GM13977 (cell line): ENCODE measurements at places on chromosomes 7 and 10.

GRCh38 chr7:73811760-73812168 is 19.0 kb upstream of the CLDN4 start:
- DNase-seq, result peak; percentile 74

DNA sequence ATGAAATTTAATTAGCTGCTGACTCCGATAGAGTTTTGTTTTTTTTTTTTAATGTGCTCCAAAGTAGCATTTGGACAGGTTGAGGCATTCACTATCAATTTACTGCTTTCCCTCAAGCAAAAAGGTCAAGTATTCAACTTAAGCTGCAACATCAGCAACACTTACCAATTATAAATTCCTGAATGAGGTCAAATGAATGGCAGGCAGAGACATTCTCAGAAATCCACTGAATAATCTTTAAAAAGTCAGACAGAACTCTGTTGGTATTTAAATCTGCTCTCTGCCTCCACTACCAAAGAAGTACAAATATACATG is 62.8 kb downstream of the GSAP start:
- no peak for DNase-seq

DNA sequence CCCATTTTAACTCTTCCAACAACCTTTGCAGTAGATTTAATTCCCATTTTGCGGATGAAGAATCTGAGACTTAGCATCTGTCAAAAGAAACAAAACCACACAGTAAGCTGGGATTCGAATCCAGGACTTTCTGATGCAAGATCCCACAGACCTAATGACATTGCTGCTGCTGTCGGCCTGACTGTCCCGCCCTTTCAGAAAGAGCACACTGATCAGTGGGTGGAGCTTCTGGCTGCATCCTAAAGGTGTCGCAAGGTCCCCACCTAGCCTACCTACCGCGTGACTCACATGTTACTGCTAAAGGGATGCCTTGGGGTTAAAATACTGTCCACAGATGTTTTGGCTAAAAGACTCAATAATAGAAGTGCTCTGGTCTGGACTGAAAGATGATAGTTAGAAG is 134.7 kb downstream of the EMX2 start:
- DNase-seq, result no peak

DNA sequence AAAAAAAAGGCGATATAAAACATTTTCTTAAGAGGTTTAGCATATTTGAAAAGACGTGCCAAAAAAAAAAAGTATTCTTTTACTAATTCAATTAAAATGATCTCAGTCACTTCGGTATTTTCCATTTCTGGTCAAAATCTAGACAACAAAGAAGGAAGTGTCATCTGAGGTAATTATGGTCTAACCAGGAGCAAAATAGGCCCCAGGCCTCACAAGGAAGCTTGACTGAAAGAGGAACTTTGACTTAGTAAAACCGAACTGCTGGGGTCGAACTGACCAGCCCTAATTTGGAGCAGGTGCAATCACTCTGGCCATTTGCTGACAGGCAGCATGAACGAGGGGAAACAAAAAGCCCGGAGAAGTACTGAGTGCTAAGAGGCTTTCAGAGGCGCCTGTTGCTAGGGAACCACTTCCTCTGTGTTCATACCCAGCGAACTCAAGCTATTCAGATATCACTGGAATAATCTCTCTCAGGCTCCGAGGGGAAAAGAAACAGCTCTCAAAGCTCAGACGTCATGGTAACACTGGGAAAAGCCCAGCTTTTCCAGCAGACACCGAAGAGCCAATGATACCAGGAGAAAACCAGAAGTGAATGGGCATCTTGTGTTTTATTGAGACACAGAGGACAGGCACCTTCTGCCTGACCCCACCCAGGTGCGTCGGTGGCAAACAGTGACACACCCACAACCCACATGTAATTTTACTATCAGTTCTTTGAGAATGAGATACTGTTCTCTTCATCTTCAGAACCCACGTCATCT is 126.5 kb downstream of the FAM107B start:
- DNase-seq, result peak; percentile 75

- DNase-seq, result no peak
Measured at GRCh38 chr7:105185290-105186010, 171.4 kb downstream of the KMT2E start.

DNA sequence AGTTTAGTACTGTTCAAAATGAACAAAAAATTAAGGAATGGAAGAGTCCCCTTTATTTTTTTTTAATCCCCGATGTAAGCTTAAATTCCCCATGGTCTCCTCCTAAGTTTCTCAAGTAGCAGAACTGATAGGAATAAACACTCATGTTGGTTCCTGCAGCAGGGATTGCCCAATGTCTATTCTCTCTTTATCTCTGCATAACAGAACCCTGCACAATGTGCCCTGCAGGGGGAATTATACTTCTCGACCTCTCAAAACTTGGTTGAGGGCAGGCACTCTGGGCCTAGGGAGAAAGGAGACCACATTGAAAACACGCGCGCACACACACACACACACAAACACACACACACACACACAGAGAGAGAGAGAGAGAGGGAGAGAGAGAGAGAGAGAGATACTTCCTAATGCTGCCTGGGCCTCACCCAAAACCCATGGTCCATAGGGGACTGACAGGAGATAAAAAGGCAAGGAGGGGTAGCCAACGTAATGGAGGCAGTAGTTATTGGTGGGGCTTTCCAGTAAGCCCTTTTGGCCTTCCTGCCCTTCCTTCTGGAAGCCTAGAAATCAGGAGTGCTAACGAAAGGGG is 22.7 kb downstream of the JAZF1 start:
- DNase-seq, result no peak

- DNase-seq, result no peak
Measured at GRCh38 chr10:5570007-5570655, 45.4 kb downstream of the CALML3 start.

DNA sequence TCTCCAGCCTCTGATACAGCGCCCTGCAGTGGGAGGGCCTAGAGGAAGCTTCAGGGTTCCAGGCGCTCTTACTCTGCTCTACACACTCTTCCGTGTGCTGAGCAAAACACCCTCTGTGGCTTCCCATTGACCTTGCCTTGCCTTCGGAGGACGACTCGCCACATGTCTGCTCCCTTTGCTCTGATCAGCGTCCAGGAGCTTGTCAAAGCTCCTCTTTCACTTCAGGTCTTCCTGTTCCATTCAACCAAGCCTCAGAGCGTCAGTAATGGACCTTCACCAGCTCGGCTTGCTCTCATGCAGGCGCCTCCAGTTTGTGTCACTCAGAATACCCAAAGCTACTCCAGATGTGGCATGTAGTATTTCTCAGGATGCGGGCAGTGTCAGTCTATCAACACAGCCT is 173.9 kb downstream of the ARID5B start:
- no peak for DNase-seq

DNA sequence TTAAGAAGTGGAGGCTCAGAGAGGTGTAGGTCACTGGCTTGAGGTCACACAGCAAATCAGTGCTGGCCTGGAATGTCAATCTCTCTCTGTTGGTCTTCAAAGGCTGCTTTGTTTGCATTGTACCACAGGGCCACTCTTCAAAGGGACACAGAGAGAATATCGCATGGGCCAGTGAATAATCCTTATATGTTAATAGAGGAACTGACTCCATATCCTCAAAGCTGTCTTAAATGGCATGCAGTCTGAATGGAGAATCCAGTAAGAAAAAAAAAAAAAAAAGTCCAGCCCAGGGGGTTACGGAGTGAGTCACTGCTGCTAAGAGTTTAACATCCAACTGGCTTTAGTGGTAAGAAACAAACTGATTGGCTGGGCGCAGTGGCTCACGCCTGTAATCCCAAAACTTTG is 54.1 kb downstream of the NRAP start:
- DNase-seq, result no peak
